NCI-H2081 treated with DMSO at 0.1 percent for 48 hours (cell line): ENCODE measurements at places on chromosomes 1 and 21.

DNA sequence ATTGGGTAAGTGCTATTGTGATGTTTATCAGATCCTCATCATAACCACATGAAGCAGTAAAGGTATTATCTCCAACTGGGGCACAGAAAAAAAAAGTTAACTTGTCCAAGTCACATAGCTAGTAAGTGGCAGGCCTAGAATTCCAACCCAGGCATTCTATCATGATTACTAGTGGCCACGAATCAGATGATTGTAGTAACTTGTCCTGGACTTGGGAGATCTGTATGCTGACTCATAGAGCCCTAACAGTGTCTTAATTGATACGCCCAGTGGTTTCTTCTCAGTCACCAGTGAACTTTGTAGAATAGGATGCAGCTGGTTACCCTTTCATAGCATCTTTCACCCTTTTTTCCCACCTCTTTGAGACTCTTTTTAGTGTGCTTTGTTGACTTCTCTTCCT lies 91.1 kb upstream of the UBE2U start:
- no peak for DNase-seq

- DNase-seq, result no peak
Measured at GRCh38 chr1:83961571-83962295, 37.2 kb downstream of the TTLL7 start.

- DNase-seq, result no peak
Measured at GRCh38 chr1:4000811-4001251, 100.8 kb upstream of the C1orf174 start.

DNA sequence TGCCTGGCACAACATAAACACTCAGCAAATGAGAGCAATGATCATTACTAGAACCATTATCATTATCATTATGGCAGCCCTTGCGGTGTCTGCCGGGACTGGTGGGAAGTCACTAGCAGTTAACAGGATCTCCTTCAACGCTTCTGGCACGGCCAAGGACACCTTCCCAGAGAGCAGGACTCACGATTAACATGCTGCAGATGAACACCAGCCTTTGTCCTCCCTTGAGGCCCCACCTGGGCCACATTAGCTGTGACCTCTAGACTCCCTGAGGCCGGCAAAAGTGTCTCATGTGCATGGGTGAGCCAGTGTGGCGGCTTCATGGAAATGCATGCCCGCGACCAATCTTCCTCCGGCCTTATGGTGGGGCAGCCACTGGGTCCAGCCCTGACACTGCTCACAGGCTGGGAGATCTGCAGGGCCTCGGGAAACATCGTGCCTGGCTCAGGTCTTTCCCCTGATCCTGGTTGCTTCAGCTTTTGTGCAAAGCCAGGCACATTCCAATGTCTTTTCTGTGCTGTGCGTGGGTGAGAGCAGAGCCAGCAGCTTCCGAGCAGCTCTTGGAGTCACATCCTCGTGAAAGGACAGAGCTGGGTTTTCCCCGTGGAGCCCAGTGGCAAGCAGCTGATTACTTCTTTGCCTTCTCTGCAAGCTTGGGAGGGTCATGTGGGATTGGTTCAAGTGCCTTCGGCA lies 107.3 kb downstream of the HMGB4 start:
- no peak for DNase-seq

DNA sequence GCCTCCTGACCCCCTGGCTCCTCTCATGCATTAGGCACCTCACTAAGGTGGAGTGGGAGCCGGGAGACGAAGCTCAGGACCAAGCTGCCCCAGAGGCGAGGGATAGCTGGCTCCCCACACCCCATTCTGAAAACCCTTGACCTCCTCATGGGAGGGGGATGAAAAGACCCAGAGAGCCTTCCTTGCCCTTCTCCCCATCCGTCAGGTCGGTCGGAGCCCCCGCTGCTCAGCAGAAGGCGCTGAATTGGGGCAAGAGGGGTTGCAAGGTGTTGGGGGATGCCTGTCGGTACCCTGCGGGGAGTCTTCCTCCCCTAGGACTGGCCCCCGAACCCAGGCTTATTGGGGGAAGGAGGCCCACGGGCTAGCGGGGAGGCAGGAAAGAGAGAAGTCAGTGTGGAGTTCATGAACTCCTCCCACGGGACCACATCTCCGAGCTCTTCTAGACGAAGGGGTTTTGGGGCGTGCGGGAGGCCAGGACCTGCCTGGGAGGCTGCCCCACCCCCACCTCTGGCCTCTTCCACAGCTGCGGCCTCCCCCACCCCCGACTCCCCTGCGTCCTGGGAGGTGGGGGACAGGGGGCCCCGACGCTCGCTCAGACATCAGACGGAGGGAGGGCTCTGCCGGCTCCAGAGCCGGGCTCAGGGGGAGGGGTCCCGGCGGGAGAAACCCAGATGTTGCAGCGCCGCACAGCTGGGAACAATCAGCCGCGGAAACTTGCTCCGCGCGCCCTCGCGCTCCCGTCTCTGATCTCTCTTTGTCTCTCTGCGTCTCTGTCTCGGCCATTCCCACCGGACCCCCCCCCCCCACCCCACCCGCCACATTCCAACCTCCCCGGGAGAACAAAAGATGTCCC lies 719 bp downstream of the MFAP2 start:
- DNase-seq, result no peak
